ENCODE measurements at places on chromosomes 13 and 19.
A peak's percentile ranks its signal among the peaks of the same experiment; 100 is the strongest.

- no peak for DNase-seq
These were observed 384.4 kb downstream of the FGF9 start for GRCh38 chr13:22055259-22055658.

- DNase-seq = no peak
These were observed 20.6 kb downstream of the MIR17HG start for GRCh38 chr13:91368101-91368500.

GRCh38 chr13:65633806-65634205, 1596.3 kb downstream of the PCDH9 start:
- no peak for DNase-seq

GRCh38 chr19:21147540-21147939, 5.7 kb downstream of the ZNF431 start:
- DNase-seq = no peak

- no peak for DNase-seq
These were observed 12.8 kb downstream of the ZNF565 start for GRCh38 chr19:36201684-36202083.

- DNase-seq = no peak
These were observed 125.0 kb downstream of the KLF12 start for GRCh38 chr13:74009100-74009668.

DNA sequence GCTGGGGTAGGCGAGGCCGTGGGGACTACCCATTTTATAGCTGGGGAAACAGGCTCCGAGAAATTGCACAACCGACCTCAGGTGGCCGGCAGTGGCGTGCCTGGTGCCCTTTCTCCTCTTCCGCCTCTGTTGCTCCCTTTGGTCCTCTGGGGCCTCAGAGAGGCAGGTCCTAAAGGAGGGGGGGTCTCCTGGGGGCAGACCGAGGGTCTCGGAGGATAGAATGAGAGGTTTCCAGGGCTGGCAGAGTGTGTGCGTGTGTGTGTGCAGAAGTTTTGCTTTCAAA, 11.3 kb downstream of the STX10 start:
- DNase-seq = no peak

- no peak for DNase-seq
These were observed 587 bp upstream of the ZNF383 start for GRCh38 chr19:37217480-37217774.

DNA sequence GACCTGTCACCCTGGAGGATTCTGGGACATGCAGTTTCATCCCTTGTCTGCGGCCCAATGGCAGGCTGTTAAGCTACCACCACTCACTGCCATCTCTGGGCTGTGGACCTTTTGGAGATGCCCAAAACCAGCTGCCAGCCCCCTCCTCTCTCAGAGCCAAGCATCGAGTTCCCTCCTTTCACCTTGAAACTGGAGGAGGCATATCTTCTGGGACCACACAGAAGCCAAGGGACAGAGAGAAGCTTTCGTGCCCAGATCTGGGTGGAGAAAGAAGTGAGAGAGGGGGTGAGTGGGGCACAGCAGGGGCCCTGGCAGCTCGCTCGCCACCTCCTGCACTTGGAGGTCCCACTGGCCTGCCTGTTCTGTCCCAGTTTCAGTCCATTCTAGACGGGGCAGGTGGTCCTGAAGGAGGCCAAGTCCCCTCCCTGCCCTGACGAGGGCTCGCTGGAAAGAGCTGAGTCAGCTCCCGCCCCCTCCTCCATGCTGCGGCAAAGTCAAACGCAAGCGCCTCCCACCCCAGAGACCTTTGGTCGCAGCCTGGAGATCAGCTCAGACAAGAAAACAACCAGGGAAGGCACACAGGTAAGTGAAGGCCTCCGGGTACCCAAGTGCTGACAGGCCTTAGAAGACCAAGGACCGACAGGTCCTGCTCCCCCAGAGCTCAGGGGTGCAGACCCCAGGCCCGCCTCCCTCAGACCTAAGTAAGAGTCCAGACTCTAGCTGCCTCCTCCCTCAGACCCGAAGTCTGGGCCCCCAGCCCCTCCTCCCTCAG, 3.8 kb downstream of the BCAT2 start:
- no peak for DNase-seq

GRCh38 chr19:37867831-37868230, 38.6 kb downstream of the WDR87 start:
- no peak for DNase-seq

DNA sequence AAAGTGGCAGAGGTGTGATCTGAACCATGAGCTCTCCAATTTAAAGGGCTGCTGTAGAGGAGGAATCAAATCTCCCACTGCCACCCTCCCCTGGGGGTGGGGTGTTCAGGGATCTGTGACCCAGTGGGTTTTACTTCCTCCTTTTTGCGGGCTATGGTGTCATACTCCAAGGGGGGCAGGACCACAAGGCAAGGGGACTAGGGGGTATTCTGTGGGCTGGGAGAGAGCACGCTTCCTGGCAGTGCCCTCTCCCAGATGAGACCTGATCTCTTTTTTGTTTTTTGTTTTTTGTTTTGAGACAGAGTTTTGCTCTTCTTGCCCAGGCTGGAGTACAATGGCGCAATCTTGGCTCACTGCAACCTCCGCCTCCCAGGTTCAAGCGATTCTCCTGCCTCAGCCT, 10.3 kb downstream of the PLD3 start:
- no peak for DNase-seq

DNA sequence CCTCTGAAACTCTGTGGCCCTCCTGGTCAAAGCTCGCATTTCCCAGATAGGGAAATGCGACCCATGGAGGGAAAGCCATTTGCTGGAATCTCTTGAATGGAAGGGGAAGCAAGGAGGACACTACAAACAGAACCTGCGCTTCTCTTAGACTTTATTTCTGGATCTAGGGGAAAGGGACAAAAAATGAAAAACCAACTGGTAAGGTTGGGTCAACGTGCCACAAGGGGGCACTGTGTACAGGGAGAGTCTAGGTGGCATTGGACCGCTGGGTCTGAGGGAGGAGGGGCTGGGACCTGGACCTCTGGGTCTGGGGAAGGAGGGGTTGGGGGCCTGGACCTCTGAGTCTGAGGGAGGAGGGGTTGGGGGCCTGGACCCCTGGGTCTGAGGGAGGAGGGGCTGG, 5.0 kb downstream of the KLK4 start:
- DNase-seq = no peak

GRCh38 chr19:29467824-29468401, 57.9 kb upstream of the VSTM2B start:
- peak; percentile 21 for DNase-seq

- DNase-seq = no peak
These were observed 290.0 kb downstream of the MZT1 start for GRCh38 chr13:72437458-72437857.

GRCh38 chr19:40542202-40542859, 34.3 kb upstream of the SHKBP1 start:
- DNase-seq = no peak

GRCh38 chr13:41639955-41640780, 182.8 kb downstream of the RGCC start:
- no peak for DNase-seq

DNA sequence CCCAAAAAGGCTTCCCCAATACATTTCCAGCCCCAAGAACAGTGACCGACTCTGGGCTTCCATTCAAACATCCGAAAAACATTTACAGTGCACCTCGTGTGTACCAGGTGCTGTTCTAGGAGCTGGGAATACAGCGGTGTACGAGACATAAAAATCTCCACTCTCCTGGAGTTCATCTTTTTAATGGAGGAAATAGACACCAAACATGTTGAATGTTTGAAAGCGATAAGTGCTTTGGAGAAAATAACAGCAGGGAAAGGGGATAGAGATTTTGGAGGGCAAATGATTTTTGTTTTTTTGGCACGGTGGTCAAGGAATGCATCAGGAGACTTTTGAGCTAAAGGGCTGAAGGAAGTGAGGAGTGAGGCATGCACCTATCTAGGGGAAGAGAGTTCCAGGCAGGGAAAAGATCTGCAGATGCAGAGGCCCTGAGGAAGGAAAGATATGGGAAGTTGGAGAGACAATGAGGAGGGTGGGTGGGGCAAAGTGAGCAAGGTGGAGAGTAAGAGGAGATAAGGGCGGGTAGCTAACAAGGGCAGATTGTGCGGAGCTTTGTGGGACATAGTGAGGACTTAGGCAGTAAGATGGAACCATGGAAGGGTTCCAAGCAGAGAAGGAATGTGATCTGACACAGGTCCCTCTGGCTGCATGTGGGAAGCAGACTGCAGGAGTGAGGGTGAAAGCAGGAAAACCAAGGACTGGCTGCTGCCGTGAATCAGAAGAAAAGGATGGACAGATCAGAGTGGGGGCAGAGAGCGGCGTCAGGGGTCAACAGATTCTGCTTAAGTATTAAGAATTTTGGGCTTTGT, 703 bp upstream of the FBL start:
- no peak for DNase-seq

DNA sequence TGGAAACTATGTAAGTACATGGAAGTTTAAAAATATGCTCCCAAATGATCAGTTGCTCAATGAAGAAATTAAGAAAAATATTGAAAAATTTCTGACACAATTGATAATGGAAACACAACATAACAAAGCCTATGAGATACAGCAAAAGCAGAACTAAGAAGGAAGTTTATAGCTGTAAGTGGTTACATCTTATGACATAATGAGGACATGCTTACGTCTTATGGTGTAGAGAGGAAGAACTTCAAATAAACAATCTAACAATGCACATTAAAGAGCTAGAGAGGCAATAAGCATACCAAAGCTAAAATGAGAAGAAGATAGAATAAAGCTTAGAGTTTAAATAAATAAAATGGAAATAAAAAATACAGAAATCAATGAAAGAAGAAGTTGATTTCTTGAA, 50.0 kb upstream of the CEACAM21 start:
- no peak for DNase-seq

GRCh38 chr19:33960566-33960965, 163.9 kb downstream of the KCTD15 start:
- DNase-seq = no peak

- DNase-seq = no peak
These were observed 27.4 kb upstream of the CYP4F8 start for GRCh38 chr19:15587663-15588062.

GRCh38 chr19:33290082-33290815, 12.1 kb downstream of the CEBPA start:
- DNase-seq = no peak

- peak; percentile 16 for DNase-seq
These were observed 55.0 kb downstream of the GGACT start for GRCh38 chr13:100533588-100534041.

DNA sequence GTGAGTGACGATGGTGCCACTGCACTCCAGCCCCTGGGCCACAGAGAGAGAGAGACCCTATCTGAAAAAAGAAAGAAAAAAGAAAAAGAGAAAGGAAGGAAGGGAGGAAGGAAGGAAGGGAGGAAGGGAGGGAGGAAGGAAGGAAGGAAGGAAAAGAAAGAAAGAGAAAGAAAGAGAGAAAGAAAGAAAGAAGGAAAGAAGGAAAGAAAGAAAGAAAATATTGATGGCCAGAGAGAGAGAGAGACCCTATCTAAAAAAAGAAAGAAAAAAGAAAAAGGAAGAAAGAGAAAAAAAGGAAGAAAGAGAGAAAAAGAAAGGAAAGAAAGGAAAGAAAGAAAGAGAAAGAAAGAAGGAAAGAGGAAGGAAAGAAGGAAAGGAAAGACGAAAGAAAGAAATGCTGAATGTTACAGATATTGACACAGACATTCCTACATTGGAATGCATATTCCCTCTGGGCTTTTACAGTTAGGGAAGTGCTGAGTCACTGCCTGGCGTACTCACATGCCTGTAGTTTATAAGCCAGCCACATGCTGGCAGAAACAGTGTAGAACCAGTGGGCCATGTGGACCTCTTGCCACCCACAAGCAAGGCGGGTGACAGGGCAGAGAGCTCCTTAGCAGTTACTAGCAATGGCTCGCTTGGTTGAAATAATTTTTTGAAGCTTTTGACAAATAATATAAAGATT, 34.6 kb upstream of the SLC46A3 start:
- DNase-seq = no peak

All from NCI-H748 treated with DMSO at 0.1 percent for 48 hours (cell line).